ENCODE measurements at places on chromosomes 1 and 21.

- no peak for DNase-seq
Measured at GRCh38 chr1:75492011-75492410, 118.9 kb downstream of the SLC44A5 start.

DNA sequence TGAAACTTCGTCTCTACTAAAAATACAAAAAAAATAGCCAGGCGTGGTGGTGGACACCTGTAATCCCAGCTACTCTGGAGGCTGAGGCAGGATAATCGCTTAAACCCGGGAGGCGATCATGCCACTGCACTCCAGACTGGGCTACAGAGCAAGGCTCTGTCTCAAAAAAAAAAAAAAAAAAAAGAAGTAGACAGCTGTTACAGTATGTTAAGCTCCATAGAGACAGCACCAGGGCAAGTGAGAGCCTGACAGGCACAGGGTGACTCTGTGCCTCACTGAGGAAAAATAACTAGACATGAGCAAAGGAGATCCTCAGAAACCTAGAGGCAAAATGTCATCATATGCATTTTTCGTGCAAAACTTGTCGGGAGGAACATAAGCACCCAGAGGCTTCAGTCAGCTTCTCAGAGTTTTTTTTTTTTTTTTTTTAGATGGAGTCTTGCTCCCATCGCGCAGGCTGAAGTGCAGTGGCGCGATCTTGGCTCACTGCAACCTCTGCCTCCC, 9.0 kb upstream of the PRDX1 start:
- DNase-seq = no peak

DNA sequence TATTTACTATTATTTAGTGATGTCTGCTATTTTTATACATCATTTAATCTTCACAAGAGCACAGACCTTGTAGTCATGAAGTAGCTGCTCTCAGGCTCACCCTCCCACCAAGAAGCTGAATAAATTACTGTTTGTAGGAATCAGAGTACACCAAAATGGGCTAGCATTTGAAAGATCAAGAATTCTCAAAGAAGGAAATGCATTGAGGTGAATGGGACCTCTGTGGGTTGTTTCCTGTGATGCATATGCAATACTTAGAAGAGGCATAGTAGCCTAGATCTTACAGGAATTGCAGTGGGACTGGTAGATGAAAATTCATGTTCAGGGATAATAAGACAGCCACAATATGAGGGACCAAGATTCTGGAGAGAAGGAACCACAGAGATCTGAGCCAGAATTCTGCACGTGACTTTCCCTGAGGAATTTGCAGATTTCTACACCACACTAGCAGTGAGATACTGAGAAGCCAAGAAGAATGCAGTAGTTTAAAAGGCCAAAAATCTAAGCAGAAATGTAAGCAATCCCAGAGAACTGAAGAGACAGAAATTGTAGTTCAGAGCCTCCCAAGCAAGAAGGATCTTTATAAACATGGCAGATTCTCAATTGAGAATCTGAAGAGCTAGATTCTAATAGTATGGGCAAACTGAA, 307.0 kb downstream of the ST6GALNAC3 start:
- no peak for DNase-seq

GRCh38 chr1:116581323-116581885, 10.6 kb upstream of the CD58 start:
- no peak for DNase-seq

DNA sequence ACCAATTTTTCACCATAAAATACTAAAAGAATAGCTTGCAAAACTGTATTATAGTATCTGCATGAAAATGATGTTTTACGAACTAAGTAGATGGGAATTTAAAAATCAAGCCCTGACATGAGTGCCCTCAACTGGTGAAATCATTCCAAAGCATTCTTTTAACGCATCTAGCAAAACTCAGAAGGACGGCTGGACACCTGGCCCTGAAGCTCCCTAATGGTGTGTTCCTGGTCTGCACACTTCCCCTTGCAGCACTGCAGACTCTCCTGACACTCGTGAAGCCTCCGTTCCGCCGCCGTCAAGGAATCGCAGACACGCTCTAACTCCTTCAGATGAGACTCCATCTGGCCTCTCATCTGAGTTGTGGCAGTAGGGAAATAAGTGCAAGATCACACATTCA, 39.9 kb downstream of the ODF2L start:
- no peak for DNase-seq

DNA sequence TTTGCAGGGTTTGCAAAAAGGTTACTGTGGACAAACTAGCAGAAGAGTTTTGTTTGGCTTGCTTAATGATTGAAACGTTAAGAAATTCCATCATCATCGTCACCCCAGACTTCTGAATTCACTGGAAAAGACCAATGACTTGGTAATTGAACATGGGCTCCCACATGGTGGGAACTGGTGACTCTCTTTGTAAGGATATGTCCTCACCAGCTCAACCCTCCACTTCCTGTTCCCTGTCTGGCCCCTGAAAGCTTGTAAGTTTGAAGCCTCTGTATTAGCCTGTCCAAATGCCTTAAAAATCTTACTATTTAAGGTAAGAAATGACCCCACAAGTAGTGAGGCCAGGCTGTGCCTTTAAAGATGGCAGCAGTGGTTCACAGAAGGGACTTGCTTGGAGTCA, 9.7 kb downstream of the SYT6 start:
- no peak for DNase-seq

GRCh38 chr1:171718216-171718615, 23.6 kb downstream of the VAMP4 start:
- no peak for DNase-seq

All from activated T-cell treated with anti-CD3 and anti-CD28 coated beads, Interleukin-2, amount 50 U/mL, for 1 hour (primary cell).